ENCODE measurements at places on chromosomes 2 and 18. TPM values are rescaled to one million over a fixed set of nuclear protein-coding genes. Genes with fewer than 3 reads are reported as not detected.

Gene AQP12B
- total RNA-seq = not detected

- DNase-seq = no peak
Measured at GRCh38 chr2:222451224-222451674, 26.9 kb downstream of the SGPP2 start.

DNA sequence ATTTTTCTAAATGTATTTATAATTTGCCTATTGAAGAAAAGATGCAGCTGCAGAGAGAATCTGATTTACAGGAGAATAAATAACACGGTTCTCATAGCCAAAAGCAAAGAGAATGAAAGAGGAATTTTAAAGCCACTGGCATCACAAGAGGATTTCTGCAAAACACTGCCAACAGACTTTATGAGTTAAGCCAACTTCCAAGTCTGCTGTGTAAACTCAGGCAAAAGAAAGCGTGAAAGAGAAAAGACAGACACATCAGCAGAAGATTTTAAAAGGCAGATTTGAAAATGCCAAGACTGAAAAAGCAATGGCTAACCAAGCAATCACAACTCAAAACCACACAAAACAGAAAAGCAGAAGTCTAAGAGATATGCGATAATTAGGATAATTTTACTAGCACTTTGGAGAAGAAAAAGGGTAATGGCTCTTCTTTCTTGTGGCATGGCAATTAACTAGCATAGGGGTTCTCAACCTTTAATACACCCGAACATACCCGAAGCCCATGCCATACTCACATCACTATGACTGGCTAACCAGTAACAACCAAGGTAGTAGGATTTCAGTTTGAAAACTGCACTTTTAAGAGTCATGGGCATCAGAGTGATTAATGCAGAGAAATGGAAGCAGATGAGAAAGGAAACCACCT is 4.9 kb downstream of the DARS1 start:
- DNase-seq = no peak

Gene UPP2
- not detected for total RNA-seq

DNA sequence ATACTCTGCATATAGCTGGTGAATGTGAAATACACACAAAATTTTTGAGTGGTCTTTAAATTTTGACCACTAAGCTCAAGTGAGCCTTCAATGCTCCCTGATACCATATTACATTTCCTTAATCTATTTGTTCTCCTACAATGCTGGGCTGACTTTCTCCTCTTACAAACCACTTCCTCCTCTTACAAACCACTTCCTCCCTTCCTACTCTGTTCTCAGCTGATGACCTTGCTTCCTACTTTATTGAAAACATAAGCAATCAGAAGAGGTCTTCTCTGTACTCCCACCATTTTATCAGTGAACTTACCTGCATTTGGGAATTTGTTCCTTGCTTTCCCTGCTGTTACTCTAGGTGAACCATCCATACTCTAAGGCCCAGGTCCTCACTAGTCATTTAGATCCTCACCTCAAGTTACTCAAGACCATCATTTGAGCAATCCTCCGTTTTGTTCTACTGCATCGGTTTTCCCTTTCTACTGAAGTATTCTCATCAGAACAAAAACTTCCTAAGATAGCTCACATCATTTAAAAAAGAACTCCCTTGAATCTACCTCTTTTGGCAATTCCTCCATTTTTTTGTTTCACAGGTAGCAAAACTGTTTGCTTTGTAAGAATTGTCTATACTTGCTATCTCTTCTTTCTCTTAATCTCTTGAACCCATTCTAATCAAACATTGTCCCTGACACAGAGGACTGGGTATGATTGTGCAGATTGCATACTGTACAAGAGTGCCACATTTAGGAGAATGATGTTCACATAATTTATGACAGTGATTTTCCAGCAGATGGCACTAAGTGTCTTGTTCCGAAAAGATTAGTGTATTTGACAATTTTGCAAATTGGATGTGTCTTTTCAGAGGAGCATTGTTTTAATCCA is 96.5 kb downstream of the EPB41L5 start:
- DNase-seq = no peak

Gene TLX2
- 0.17 TPM for total RNA-seq

Gene RAB11FIP5
- 13.5 TPM for total RNA-seq

GRCh38 chr2:200161458-200161857 is 145.0 kb upstream of the SPATS2L start:
- DNase-seq = no peak

Gene C1GALT1C1L
- not detected for total RNA-seq

Gene ARHGAP28
- total RNA-seq = 15.4 TPM

DNA sequence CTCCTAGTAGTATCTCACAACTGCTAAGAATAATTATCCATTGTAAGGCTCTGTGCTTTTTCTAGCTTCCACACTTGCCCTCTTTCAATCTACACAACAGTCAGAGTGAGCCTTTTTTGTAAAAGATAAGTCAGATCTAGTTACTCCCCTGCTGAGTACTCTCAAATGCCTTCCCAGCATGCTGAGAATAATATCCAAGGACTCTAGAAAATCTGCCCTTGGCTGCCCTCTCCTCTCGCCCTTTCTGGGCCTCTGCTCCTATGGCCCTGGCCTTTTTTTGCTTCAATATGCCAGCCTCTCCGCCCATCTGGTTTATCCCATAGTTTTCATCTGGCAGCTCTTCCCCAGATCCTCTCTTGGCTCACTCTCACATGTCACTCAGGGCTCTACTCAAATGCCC is 455.9 kb upstream of the UBE2E3 start:
- DNase-seq = no peak
